ENCODE measurements at places on chromosomes 7 and 10.

GRCh38 chr7:2853147-2853546 lies 9.0 kb upstream of the GNA12 start:
- DNase-seq, result no peak

- no peak for DNase-seq
Observed at GRCh38 chr10:133251388-133252222, 13.9 kb downstream of the VENTX start.

GRCh38 chr10:126568809-126569385 lies 101.6 kb downstream of the C10orf90 start:
- no peak for DNase-seq

DNA sequence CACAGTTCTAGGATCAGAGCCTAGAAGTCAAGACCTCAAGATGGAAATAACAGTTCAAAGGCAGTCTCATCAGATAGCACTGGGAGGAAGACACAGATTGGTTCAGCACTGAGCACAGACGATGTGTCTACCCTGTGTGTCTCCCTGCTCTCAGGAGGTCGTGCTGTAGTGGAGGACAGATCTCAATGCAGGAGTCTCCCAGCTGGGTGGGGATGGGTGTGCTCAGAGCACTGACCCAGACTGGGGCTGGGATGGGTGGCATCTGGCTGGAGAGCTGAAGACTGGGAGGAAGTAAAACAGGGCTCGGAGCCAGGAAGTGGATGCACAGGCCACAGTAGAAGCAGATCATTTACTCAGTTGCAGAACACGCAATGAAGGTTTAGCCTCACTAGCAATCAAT lies 69.5 kb upstream of the GDF10 start:
- no peak for DNase-seq

DNA sequence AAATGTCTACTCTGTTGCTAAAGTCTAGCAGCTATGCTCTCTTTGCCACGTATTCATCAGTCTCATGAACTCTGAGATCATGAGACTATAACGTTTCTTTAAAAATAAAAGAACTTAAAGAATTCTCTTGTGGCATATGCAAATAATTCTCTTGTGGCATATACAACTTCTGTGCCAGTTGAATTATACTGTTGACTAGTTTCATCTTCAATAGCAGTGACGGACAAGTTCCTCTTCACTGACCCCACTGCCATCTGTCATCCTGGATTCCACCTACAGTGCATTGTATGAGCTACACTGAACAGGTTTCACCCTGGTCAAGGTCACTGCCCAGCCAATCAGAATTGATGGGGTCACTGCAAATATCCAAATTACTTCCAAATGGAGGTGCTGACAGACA lies 88.2 kb downstream of the CD36 start:
- no peak for DNase-seq

GRCh38 chr7:43888993-43889945 lies 17.1 kb downstream of the URGCP start:
- no peak for DNase-seq

GRCh38 chr7:75584354-75584753 lies 92.2 kb downstream of the SPDYE5 start:
- no peak for DNase-seq

DNA sequence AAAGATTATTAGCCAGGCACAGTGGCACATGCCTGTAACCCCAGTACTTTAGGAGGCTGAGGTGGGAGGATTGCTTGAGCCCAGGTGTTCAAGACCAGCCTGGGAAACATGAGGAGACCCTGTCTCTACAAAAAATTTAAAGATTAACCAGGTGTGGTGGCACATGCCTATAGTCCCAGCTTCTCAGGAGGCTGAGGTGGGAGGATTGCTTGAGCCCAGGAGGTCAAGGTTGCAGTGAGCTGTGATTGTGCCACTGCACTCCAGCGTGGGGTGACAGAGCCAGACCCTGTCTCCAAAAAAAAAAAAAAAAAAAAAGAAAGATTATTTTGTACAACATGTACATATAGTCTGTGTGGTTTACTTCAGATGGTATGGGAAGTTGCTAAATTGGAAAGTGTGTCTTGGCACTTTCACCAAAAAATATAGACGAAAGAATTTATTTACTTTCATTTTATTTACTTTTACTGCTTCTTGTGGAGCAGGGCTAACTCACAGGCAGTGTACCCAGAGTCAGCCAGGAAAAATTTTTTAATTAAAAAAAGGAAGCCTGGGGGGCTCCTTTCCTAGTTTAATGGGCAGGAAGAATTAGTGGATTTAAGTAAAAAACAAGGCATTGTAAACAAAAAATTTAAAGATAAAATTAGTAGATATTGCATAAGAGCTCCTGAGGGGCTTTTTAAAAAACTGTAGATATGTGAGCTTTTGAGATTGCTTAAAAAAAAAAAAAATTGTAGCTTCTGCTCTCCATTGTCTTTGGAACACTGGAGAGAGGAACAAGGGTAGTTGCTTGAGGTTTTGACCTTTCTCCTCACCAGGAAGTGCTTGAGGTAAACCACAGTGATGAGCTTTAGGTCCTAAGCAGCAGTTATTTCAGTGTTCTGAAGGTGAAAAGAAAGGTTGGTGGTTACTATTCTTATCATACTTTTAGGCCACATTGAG lies 44.6 kb upstream of the VDAC2 start:
- no peak for DNase-seq

- DNase-seq, result no peak
Observed at GRCh38 chr10:26528715-26529393, 90.7 kb downstream of the APBB1IP start.

GRCh38 chr7:151590071-151590849 lies 70.6 kb upstream of the RHEB start:
- DNase-seq, result no peak

DNA sequence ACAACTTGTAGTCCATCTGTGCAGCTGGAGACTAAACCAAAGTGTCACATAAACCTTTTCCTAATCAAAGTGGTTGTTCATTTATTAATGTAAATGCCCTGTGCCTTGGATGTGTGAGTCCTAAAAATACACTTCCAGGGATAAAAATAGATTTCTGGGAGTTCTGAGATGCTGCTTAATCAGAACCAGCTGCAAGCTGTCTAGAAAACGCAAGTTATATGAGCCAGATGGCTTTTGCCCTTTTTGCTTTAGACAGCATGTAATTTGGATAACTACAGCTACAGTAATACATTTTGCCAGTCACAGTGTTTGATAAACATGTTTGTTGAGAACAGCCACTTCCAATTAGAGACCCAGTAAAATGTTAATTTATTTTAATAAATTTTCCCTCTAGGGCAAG lies 185.1 kb upstream of the PRPS1L1 start:
- no peak for DNase-seq

- DNase-seq, result no peak
Observed at GRCh38 chr7:67019562-67020390, 23.1 kb downstream of the TYW1 start.

GRCh38 chr10:122033224-122033926 lies 44.4 kb downstream of the TACC2 start:
- no peak for DNase-seq

DNA sequence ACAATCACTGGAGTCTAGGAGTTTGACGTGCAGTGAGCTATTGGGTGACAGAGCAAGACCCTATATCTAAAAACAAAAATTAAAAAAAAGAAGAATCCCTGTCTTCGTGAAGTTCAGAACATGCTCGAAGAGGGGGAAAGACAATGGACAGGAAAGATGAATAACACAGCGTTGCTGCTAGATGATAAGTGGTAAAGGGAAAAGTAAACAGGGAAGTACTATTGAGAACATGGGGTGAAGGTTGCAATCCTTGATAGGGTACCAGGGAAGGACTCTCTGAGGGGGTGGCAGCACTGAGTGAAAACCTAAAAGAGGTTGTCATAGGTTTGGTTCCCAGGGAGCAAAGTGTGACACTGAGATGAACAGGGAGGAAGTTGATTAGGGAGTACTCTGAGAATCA lies 2.8 kb upstream of the ABRAXAS2 start:
- no peak for DNase-seq

GRCh38 chr10:42988517-42989395 lies 88.1 kb upstream of the RET start:
- no peak for DNase-seq

GRCh38 chr10:91800182-91800581 lies 2.0 kb downstream of the TNKS2 start:
- DNase-seq, result no peak

DNA sequence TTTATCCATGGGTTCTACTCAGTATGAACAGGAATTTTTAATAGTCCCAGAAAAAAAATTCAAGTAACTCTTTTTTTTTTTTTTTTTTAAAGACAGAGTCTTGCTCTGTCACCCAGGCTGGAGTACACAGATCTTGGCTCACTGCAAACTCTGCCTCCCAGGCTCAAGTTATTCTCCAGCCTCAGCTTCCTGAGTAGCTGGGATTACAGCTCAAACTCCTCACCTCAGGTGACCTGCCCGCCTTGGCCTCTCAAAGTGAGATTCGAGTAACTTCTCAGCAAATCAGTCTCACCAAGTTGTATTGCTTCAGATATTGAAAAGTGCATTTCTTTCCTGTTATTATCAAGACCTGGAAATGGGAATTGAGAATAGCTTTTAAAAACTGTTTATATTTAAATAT lies 281.2 kb upstream of the MINDY3 start:
- no peak for DNase-seq

GRCh38 chr7:138712652-138713051 lies 11.5 kb upstream of the SVOPL start:
- no peak for DNase-seq

GRCh38 chr7:101702362-101702850 lies 73.3 kb upstream of the MYL10 start:
- no peak for DNase-seq

DNA sequence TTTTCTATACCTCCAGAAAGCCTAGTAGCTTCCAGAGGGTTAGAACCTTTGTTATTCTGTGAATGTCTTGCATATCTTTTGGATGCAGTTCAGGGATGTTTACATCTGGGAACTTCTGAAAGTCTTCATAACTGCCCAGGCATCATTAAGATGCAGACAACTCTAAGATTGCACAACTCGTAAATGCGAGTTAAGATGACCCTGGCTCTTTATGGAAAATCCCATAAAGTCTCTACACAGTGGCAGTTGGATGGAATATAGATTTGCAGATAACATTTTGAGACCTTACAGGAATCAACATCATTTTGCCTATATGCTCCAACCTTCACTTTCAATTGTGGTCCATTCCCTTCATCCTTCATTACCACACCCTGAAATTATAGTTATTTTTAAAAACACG lies 151.7 kb downstream of the CREB5 start:
- DNase-seq, result no peak

GRCh38 chr7:124413029-124413428 lies 352.6 kb downstream of the GPR37 start:
- no peak for DNase-seq

- DNase-seq, result no peak
Observed at GRCh38 chr7:94698275-94698674, 42.3 kb upstream of the SGCE start.

DNA sequence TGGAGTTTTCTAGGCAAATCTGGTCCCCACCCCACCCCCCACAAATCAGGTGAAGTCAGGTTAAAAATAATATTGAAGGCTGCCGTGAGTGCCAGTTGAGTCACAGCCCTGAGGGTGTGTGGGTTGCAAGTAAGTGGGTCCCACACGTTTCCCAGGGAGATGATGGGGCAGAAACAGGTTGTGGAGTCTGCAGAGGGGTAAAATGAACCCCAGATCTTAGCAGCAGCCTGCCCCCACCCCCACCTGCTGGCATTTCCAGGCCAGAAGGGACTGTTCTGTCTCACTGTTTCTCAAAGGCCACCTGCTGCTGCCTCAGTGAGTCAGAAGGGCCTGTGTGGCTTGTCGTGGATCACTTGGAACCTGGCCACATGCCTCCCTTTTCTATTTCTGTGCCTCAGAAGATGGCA lies 59.8 kb upstream of the SMNDC1 start:
- DNase-seq, result no peak

GRCh38 chr7:5653661-5654060 lies 127.8 kb downstream of the RNF216 start:
- no peak for DNase-seq

DNA sequence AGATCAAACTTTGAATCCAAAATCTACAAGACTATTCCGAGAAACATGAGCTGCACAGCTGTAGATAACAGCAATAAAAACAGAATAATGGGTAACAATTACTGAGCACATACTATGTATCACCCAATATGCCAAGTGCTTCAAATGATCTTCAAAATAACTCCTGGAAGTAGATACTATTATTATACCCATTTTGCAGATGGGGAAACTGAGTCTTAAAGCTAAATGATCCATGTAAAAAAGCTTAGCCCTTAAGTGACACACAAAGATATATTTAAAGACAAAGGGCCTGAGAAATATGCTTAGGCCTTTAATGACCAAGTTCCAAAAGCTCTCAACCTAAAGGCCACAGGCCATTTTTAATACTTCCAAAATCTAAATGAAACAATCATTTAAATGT lies 18.4 kb upstream of the REEP3 start:
- no peak for DNase-seq

DNA sequence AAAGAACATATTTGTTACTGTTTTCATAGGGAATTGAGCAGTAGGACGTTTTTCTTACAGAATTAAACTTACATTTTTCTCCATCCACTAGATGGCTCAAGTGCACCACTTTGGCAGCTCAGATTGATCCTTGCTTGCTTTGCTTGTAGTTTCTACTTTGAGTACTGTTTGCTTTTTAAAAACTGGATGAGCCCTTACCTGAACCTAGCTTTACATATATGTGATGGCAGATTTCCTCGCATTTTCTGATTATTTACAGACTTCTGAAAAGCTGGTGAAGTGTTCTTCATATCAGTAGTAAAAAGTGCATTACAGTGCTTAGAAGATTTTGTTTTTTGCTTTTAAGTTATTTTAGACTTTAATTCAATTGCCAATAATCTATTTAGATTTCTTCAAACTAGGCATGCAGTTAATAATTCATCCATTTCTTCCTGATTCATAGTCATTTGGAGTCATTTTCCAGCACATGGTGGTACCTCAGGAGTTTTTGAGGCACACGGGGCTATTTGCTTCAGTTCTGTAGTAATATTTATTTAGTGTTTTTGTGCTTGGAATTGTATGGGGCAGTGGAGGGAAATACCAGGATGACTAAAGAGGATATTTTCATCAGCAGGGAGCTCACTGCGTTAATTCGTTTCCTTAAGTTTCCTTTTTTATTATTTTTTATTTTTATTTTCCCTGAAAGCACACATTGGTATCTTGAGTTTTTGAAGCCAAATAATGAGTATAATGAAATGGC lies 57.3 kb downstream of the MAPK8 start:
- DNase-seq, result no peak

- DNase-seq, result no peak
Observed at GRCh38 chr7:79051915-79052314, 401.6 kb downstream of the MAGI2 start.

DNA sequence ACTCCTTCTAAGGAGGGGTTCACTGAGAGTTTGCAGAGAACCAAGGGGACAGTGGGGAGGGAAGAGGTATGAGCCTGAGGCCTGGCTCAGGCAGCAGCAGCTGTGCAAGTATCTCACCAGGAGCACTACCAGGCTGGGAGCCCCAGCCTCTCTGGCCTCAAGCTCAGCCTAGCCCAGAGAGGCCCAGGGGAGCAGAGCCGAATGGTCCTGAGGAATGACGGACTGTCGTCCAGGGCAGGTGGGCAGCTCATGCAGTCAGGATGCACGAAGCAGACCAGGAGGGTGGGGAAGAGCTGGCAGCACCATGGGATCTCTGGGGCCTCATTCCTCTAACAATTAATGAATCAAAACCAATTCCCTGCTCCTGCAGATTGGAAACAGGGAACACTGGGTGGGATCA lies 151.5 kb downstream of the GRID1 start:
- DNase-seq, result no peak

Measured in left cardiac atrium (tissue), 4 donors.